AG09319 (cell line): ENCODE measurements at places on chromosomes 4 and X.

DNA sequence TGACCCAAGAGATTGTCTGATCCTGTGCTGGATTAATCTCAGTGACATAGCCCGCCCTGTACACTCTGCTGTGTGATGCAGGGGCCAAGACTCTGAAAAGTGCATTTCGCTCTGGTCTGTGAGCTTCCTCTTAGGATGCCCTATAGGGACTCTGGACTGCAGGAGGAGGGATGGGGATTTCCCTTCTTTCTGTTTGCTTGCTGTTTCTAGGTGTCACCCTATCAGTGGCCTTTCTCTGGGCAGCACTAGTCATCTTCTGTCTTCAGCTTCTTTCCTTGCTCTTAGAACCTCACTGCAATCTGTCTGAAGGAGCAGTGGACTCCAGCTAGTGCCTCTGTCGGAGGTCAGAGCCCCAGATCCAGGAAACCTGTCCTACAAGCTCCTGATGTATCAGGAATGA is 34.5 kb upstream of the SCRG1 start:
- DNase-seq, result no peak

DNA sequence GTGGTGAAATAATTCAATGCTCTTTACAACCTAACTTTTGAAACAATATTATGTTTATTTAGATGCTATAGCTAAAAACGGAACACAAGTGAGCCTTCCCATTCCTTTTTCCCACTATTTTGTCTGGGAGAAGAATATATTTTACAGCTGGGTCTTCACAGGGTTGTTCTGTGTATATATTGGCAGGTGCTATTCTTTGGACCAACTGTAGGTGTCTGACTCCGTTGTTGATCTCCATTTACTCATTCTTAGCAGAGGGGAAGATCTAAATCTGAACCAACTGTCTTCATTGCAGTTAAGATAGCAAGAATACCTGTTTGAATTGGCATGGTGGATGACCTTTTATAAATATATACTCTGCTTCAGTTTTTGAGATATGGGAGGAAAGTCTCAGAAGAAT is 257.4 kb downstream of the CFAP299 start:
- DNase-seq, result no peak

- no peak for DNase-seq
These were observed 2.7 kb upstream of the TIMP1 start for GRCh38 chrX:47579537-47579936.

DNA sequence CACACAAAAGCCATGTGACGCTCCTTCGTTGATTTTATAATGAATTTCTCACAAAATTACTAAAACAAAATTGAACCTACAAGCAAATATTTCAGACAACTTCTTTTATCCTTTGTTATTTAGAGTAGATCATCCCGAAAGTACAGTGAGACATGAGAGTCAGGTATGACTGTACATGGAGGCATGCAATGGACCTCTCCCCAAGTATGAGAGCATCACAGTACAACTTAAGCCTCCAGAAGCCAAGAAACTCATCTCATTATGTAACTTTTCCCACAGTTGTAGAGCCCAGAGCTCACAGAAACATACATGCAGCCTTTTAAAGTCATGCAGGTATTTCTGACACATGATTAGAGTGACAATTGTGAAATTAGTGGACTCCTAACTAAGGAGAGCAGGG is 167.7 kb downstream of the PAPSS1 start:
- DNase-seq, result no peak
